Stimulated activated CD4-positive, alpha-beta T cell treated with anti-CD3 and anti-CD28 coated beads, Interleukin-15, amount 100 ng/mL, for 1 hour (primary cell): ENCODE measurements at places on chromosomes 3 and 15.

DNA sequence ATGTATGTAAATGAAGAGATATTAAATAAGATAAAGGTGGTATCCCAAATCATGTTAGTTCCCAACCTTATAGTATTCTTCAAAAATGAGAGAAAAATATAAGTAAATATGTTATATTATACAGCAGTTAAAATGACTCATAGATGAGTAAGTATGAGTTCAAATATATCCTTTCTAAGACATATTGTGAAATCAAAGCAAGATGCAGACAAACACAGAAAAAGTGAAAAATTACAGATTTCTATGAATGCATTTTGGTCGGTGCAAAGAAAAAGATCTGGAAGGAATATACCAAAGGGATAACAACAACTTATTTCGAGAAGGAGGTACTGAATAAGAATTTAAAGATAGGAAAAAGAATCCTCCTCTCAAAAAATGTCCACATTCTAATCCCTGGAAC lies 181.2 kb upstream of the TTC14 start:
- DNase-seq: no peak

DNA sequence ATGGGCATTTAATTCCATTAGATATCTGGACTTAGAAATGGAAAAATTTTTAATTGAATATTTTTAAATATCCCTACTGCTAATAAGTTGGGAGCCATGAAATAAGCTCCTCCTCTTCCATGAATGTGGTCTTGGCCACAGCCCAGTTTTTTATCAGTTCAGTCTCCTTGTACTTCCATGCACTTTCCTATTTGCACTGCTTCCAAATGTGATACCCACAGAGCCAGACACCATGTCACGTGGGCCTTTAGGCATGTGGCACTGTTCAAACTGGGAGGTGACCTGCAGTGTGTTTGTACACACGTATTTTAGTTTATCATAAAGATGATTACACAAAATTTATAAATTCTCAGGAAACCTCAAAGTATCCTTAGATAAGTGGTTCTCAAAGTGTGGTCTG lies 80.1 kb upstream of the DGKG start:
- no peak for DNase-seq

GRCh38 chr3:109707617-109708016 lies 370.3 kb upstream of the DPPA4 start:
- DNase-seq: no peak

GRCh38 chr3:140571836-140572235 lies 106.0 kb upstream of the TRIM42 start:
- no peak for DNase-seq

DNA sequence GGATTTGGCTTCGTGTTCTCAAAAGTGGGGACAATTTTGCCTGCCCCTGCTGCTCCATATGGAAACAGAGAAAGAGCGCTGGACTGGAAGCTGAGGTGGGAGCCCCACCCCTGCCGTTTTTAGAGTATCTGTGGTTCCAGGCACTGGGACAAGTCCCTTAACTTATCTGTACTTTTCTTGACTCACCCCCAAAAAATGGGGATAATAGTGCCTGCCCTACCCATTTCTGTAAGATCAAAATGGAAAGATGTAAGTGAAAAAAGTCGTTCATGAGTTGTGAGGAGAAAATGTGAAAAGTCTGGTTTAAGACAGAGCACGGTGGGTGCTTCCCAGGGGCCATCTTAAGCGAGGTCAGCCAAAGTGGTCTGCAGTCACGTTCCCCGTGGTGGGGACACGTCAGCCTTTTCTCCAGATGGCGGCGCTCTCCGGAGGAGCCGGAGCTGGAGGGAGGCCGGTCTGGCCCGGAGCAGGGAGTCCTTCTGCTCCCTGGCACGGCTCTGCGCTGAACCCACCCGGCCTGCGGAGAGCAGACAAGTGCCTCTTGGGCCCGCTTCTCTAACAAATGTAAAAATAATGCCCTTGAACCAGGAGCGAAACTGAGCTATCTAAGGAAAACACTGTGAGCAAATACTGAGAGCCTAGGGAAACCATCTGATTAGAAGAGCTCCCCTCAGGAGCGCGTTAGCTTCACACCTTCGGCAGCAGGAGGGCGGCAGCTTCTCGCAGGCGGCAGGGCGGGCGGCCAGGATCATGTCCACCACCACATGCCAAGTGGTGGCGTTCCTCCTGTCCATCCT lies at the start of gene CLDN18:
TSS of gene CLDN18 (plus strand) at position 690 of the 797 bp plus-strand sequence. CDS start at position 751, 61 bp downstream.
- no peak for DNase-seq

DNA sequence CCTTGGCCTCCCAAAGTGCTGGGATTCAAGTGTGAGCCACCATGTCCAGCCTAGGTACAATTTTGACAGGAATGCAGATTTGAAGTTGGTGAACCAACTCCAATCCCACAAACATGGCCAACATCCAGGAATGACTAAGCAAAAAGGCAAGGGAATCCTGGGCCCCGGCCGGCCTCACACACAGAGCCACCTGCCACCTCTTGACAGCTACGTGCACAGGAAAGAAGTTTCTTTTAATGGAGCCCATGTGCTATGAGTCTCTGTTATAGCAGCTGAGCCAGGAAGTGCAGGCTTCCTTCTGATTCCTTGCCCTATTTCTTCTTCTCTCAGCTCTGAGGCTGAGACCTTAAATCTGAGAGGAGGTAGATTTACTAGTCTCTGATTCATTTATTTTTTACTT lies 8.8 kb downstream of the TMEM40 start:
- no peak for DNase-seq

DNA sequence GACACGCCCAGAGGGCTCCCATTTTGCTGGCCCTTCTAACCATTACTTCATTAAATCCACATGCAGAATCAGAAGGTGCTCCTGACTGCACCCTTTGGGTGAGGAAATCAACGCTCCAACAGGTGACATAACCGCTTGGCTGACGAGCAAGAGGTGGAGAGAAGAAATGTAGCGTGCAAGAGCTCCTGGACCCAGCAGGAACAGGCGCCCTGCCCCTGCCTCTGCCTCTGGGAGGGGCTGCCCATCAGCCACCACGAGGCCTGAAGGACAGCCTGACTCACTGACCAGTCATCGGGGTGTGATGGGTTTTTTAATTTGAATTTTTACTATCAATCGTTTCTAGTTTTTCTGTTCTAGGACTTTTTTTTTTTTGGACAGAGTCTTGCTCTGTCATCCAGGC lies 218.2 kb downstream of the ADAMTS17 start:
- no peak for DNase-seq

DNA sequence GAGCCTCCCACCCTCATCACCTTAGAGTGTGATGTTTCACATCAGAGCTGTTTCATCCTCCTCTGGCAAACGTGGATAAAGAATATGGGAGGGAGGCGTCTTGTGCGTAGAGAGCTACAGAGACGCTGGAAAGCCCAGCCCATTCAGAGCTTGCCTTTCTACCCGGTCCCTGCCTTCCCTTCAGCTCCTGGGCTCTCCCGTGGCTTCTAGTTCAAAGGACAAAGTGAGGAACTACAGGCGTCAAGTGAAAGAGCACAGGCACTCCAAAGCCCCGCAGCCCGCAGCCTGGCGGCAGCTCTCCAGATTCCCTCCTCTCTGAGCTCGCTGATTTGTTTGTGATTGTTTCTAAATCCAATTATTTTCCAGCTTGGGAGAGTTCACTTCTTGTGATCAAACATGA lies 197.1 kb upstream of the IGF1R start:
- DNase-seq: no peak

DNA sequence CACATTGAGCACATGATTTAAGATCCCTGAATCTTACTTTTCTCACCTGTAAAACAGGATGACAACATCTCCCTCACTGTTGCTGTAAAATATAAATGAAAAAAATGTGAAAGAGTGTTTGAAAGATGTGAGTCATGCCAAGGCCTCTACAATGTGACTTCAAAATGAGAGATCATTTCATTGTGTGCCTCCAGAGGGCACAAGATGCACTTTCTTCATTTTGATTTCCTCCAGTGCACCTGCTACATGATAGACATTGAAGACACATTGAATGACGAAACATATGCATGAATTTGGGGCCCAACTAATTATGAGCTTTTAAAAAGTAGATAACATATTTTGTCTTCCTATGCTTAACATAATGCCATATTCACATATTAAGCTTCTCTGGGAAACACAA lies 170.3 kb downstream of the MOBP start:
- no peak for DNase-seq

DNA sequence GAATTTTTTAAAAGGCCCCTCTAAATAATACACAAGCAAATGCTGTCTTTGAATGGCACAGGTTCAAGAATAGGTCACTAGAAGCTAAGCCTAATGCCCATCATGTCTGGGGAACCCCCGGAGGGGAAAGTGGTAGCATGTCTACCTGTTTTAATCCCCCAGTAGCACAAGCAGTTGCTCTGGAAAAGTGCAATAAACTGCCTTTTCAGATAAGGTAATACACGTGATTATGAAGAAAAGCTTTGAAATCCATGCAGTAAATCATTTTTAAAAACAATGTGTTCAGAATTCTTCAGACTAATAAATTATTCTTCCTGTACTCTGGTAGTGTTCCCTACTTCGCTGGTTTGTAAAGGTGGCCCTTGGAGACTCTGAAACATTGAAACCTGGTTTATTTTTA lies 922.2 kb downstream of the ROBO1 start:
- DNase-seq: no peak

GRCh38 chr15:34473840-34474239 lies 36.2 kb upstream of the GOLGA8A start:
- DNase-seq: no peak

DNA sequence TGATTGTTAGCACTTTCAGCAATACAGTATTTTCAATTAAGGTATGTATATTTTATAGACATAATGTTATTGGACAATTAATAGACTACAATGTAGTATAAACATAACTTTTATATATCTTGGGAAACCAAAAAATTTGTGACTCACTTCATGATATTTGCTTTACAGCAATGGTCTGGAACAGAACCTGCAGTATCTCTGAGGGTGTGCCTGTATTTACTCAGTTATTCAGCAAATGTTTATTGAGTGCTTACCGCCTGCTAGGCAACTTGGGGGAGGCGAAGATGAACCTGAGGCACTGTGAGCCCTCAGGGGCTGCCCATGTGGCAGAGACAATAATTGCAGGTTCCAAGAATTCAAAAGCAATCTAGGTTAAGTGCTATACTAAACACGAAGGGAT lies 144.8 kb downstream of the GABRB3 start:
- DNase-seq: no peak

- no peak for DNase-seq
These were observed 21.4 kb downstream of the NEK11 start for GRCh38 chr3:131048030-131048429.

DNA sequence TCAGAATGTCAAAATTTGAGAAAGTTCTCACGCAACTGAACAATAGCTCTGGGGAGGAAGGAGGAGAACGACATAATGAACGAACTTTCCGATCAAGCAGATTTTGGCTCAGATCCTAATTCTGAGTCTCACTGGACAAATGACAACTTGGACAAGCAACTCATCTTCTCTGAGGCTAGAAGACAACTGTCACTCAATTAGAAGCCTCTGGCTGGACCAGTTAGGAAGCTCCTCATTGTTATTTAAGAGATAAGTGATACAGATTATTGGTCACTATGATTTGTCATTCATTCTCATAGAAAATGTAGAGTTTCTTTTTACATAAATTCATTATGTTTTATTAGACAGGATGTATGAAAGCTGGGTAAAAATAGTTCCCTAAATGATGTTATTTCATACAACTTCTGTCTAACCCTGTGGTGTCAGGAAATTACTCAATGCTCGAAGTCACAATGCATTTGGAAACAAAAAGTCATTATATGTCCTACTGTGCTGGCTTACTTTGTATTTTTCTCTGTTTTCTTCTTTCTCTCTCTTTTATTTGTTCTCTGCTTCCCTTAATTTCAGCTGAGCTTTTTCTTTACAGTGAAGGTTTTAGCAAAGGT lies 11.0 kb upstream of the C3orf49 start:
- DNase-seq: no peak

- DNase-seq: no peak
These were observed 20.6 kb downstream of the COL8A1 start for GRCh38 chr3:99659032-99659431.

GRCh38 chr15:67506775-67507747 lies 13.9 kb upstream of the C15orf61 start:
- no peak for DNase-seq

GRCh38 chr3:190854062-190854461 lies 8.4 kb downstream of the GMNC start:
- no peak for DNase-seq

GRCh38 chr3:25473246-25473645 lies 45.2 kb downstream of the RARB start:
- no peak for DNase-seq

- DNase-seq: no peak
These were observed 43.2 kb upstream of the TNFAIP8L3 start for GRCh38 chr15:51137880-51138430.

GRCh38 chr3:183635107-183635430 lies 354 bp upstream of the KLHL24 start:
- DNase-seq: no peak

GRCh38 chr3:16101295-16102186 lies 72.9 kb upstream of the GALNT15 start:
- no peak for DNase-seq
